Lung microvascular endothelial cell (primary cell): ENCODE measurements at places on chromosomes 7 and 10. TPM values are rescaled to one million over a fixed set of nuclear protein-coding genes. Genes with fewer than 3 reads are reported as not detected.

CCL24 gene
- not detected in 2 replicates for total RNA-seq

SPDYE5 gene
- total RNA-seq, result not detected in 2 replicates

ACHE gene
- total RNA-seq, result 1.7 and 3.4 TPM in 2 replicates

NUDT13 gene
- total RNA-seq, result 1.2 and 1.7 TPM in 2 replicates

VGF gene
- total RNA-seq, result not detected in 2 replicates

LIPF gene
- total RNA-seq, result not detected in 2 replicates

CPXM2 gene
- under 0.01 and 0.22 TPM in 2 replicates for total RNA-seq

NXPH1 gene
- total RNA-seq, result not detected in 2 replicates

TRAPPC14 gene
- total RNA-seq, result 3.9 and 6.0 TPM in 2 replicates

GPR15LG gene
- total RNA-seq, result not detected in 2 replicates

LGI1 gene
- total RNA-seq, result not detected in 2 replicates

NODAL gene
- not detected in 2 replicates for total RNA-seq

CCL26 gene
- total RNA-seq, result not detected in 2 replicates

PANK1 gene
- total RNA-seq, result 1.3 and 1.6 TPM in 2 replicates

BCAP29 gene
- total RNA-seq, result 55.8 and 69.6 TPM in 2 replicates

FLNC gene
- total RNA-seq, result 122 and 131 TPM in 2 replicates
